ENCODE measurements at places on chromosomes 1 and 21.

DNA sequence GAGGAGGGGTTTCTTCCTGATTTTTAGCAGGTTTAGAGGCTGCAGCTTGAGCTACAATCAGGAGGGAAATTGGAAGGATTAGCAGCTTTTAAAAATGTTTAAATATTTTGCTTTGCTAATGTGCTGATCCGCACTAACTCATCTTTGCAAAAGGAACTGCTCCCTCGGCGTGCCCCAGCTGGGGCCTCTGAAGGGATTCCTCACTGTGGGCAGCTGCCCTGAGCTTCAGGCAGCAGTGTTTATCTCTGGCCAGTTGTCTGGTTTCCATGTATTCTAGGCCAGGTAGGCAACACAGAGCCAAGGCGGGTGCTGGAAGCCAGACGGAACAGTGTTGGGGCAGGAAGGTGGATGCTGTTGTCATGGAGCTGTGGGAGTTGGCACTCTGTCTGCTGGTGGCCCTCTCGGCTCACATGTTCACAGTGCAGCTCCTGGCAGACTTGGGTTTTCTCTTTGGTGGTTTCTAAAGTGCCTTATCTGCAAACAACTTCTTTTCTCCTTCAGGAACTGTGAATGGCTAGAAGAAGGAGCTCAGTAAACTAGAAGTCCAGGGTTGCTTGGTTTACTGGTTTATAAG, 18.9 kb downstream of the NECAP2 start:
- no peak for DNase-seq

GRCh38 chr1:220500372-220500771, 27.6 kb upstream of the MARK1 start:
- DNase-seq: no peak

DNA sequence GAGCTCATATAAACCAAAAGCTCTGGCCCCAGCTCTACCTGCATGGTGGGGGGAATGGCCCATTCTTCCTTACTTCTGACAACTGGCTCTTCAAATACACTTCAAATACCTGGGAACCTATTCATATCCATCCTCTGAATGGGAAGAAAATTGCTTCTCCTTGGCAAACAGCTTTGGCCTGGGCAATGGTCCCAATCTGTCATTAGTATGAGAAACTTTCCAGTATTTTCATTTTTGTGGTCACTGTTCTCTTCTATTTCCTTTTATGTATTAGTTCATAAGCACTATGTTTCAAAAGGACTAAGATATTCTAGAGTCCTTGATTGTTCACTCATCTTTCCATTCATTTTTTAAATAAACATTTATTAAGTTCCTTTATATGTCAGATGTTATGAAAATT, 5.2 kb upstream of the HSD3B2 start:
- no peak for DNase-seq

DNA sequence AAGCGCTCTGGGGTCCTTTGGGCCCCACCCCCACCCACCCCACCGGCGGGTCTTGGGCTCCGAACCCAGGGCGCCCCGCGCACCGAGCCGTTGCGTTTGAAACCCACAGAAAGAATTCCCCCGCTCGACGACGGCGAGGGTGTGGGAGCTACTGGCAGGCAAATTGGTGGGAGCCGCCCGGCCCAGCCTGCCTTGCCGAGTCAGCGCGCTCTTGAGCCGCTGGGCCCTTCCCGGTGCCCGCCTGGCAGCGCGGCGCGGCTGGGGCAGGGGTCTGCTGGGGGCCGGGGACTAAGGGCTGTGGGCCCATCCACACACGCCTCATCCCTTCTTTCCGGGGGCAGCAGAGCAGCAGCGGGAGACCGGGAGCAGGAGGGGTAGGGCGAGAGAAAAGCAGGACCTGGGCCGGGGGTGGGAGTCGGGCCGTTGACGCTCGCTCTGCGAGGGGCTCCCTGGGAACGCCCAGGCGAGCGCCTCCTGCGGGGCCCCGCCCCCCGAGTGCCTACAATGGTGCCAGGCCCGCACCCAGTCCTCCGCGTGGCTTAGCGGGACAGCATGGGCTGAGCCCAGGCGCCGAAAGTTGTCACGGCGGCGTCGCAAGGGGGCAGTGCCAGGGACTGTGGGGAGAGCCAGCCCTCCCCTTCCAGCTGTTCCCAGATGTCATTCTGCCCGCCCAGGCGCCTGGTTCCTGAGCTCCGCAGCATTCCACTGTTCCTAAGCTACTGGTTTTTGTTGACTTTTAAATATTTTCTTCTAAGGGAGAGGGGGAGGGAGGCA, at the start of gene C1orf94:
TSS of gene C1orf94 (plus strand) at position 78 of the 774 bp plus-strand sequence. CDS start 883 bp downstream, outside the sequence.
- DNase-seq: no peak

GRCh38 chr1:22816803-22817202, 106.2 kb downstream of the EPHB2 start:
- DNase-seq: no peak

DNA sequence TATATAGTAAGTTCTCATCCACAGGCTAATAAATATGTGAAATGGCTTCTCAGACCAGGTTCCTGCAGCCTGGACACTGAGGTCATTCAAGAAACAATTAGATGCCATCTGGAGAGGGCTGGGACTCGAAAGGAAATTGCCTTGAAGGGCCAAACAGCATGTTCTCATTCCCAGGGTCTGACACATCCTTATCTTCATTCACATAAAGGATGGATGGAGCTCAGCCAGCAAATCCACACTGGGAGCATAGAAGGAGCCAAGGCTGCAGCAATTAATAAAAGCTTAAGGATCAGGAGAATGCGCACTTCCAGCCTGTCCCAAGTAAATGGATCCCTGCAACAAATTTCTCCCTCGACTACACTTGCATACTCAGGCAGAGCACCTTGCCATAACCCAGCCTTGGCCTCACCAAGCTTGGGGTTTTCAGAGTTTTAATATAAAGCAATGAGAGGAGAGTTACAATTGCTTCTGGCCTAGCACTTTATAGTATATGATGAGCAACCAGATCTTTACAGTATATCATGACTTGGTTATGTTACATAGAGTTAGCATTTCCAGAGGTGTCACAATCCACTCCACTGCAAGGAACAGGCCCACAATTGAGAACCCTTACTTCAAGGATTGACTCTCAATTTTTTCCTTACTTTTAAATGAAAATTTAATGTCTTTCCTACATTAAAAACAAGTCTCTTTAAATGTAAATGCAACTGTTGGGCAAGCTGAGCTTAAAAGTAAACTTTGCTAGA, 55.9 kb downstream of the BCAR3 start:
- no peak for DNase-seq

DNA sequence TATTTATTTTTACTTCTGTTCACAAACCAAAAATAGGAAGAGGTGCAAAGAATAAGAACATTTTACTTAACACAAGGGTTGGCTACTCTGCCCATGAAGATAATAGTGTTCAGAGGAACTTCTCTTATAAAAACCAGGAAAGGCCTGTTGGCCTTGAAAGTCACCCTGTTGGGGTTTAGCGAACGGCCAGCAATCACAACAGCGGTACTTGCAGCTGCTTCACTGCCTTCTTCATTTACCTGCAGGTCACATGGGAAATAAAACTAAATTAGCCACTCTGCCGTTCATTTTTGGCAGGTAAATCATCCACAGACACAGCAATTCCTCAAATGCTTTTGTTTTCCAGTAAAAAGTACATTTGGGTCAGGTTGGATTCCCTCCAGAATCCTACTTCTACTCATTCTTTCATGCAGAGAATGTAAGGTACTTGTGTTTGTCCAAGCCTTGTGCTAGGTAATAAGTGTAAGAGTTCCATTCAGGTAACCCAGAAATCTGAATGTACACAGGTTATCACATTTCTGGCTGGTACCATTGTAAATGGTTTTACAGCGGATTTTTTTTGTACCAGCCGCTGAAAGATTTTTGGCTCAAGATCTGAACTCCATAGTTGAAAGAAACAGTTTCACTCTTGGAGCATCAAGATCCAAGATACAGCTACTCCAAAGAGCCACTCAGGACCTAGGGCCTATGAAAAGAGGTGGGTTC, 13.1 kb downstream of the SERPINC1 start:
- no peak for DNase-seq

DNA sequence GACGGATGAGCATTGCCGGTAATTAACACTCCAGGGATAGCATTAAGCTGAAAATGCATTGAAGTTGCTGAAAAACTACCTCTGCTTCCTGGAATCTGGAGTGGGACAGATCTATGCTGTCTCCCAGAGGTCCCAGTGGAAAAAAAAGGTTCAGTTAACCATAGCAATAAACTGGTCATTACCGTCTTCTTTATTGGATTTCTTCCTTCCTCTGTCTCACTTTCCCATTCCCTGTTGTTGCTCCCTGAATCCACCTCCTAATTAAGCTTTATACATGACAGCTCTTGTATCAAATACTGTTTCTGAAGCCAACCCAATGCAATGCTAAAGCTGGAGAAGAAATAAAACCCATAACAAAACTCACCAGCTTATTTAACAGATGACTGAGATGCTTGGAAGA, 1805.9 kb downstream of the NCAM2 start:
- no peak for DNase-seq

DNA sequence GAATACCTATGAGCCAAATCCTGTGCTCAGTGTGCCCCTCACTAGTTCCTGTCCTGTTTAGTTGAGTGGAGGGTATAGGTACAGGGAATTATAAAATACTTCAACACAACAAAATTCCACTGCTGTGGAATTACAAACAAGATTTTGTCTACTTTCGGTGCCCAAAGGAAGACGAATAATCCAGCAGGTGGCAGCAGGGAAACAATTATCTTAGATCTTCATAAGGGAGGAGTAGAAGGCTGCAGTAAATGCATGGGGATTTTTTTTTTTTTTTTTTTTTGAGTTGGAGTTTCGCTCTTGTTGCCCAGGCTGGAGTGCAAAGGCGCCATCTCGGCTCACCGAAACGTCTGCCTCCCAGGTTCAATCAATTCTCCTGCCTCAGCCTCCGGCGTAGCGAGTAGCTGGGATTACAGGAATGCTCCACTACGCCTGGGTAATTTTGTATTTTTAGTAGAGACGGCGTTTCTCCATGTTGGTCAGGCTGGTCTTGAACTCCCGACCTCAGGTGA, 2.0 kb upstream of the PIP5K1A start:
- DNase-seq: peak; percentile 43

- no peak for DNase-seq
These were observed 66.9 kb upstream of the APOBEC4 start for GRCh38 chr1:183720028-183720427.

DNA sequence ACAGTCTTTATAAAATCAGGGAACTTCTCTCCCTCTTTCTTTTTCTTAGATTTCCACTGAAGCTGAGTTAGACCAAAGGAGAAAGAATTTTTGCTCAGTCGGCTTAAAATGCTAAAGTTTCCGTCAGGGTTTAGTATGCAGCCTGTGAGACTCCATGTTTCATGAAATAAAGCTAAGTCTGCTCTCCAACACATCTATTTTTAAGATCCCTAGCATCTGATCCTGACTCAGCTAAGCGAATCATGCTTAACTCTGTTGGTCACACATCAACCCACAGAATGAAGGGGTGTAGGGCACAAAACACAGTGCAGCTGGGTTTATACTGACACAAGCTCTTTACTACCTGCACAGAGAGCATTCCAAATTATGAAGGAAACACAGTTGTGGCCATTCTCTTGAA, 102.4 kb upstream of the ZNF281 start:
- DNase-seq: no peak

DNA sequence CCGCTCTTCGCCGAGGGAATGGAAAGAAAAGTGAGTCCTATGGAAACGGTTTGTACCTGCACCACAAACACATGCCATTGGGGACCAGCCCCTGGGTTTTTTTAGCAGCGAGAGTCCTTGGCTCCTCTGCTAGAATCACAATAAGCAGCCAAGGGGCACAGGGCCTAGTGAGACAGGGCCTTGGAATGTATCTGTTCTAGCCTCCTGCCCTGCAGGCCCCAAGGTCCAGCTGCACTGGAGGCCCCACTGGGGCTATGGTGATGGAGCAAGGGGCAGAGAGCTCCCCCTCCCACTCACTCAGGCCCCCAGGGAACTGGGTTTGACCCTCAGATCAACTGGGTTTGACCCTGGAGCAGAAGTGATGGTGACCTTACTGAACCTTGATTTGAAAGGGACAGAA, 14.4 kb downstream of the SHISA4 start:
- no peak for DNase-seq

DNA sequence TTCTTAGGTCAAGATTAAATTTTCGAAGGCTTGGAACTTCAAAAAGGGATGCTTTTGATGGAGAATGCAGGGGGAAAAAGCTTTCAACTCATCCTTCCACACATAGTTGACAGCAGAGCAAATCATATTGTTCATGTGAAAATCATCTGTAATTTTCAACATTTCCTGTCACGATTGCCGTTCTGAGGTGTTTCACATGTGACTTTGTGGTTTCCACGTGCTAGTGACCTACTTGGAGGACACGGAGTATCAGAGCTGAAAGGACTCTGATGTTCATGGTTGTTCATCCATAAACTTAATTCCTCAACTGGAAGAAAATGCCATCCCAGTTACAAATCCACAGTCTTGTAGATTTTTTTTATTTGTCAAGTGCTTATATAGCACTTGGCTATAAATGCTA, 79.1 kb downstream of the ZP4 start:
- DNase-seq: no peak

GRCh38 chr1:245488346-245489129, 333.8 kb downstream of the KIF26B start:
- DNase-seq: no peak

GRCh38 chr1:70542856-70543255, 131.8 kb downstream of the CTH start:
- DNase-seq: no peak

DNA sequence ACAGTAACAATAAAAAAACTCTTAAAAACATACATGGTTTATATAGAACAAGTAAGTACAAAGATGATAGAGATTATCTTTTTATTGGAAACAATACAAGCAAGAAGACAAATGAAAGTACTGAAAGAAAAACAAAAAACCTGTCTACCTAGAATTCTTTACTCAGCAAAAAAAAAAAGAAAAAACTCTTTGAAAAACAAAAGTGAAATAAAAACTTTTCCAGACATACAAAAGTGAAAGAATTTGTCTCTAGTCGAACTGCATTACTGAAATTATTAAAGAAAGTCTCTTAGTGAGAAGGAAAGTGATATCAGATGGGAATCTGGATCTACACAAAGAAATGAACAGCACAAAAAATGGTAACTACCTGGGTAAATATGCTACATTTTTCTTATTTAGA, 2.7 kb upstream of the HMCN1 start:
- no peak for DNase-seq

GRCh38 chr1:12342401-12343003, 112.7 kb downstream of the VPS13D start:
- no peak for DNase-seq

DNA sequence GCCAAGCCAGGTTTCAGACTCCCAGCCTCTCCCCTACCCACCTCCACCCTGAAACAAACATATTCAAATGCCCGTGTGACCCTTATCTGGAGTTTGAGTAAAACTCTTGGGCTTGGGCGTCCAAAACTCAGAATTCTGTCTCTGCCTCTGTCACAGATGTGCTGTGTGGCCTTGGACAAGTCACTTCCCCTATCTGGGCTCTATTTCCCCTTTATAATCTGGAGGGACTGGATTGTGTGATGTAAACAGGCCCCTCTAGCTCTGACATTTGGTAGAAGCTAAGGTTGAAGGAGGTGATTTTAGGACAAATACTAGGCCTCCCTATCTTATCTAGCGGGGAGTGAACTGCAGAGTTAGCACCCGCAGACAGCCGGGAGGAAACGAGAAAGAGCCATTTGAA, 67.5 kb downstream of the IGSF21 start:
- no peak for DNase-seq
